ENCODE measurements at places on chromosomes 3 and 15. TPM values are rescaled to one million over a fixed set of nuclear protein-coding genes. Genes with fewer than 3 reads are reported as not detected.

The TMEM158 gene
- total RNA-seq: 35.5 TPM

DNA sequence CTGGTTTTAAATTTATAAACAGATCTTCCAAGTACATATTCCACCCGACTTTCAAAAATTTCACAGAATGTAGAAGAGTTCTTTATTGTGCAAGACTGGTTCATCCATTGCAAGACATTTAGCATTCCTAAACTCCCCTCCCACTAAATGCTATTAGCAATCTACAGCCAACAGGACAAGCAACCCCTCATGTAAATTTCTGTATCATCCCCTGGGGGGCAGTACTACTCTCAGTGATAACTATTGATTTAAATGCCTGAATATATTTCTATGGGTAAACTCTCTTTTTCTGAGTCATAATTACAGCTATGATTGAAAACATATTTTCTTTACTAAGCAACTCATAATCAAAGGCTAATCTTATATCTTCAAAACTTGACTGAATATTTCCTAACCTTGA is 10.7 kb upstream of the SLC15A2 start:
- no peak overlapping the region for H3K27ac ChIP-seq

The MYZAP gene
- total RNA-seq: 0.94 TPM

DNA sequence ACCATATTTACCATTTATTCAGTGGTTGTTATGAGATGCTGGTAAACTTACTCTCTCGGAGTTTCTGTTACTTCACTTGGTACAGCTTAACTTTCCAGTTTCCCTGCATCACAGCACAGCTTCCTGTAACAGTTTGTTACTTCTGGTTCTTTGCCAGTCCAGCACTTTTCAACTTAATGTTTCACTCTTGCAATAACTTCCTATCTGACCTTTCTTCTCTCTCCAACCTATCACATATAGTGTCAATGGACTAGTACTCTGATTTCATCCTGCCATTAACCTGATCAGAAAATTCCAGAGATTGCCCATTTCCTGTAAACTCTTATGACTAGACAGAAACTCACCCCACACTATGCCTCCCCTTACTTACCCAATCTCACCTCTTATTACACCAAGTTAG is 3.9 kb upstream of the ATP11B start:
- no peak overlapping the region for H3K27ac ChIP-seq
- no peak overlapping the region for H3K4me3 ChIP-seq
- no peaks in the 10 kb centered on the region for H3K36me3 ChIP-seq
- no peak for DNase-seq
- H3K27me3 ChIP-seq: peaks cover under 1% of the 10 kb centered on the region

GRCh38 chr3:193560091-193560490 is 5.4 kb upstream of the ATP13A4 start:
- H3K4me3 ChIP-seq: no peak overlapping the region
- no peak overlapping the region for H3K27ac ChIP-seq
- no peak for DNase-seq
- H3K4me1 ChIP-seq: no peaks in the 10 kb centered on the region

The LSMEM2 gene
- total RNA-seq: 0.58 TPM

GRCh38 chr15:45148076-45149059 is 18.6 kb downstream of the DUOX1 start:
- no peak for DNase-seq
- H3K36me3 ChIP-seq: no peaks in the 10 kb centered on the region
- no peak overlapping the region for H3K4me3 ChIP-seq
- no peak overlapping the region for H3K27ac ChIP-seq
- no peaks in the 10 kb centered on the region for H3K4me1 ChIP-seq
- no peaks in the 10 kb centered on the region for H3K27me3 ChIP-seq

DNA sequence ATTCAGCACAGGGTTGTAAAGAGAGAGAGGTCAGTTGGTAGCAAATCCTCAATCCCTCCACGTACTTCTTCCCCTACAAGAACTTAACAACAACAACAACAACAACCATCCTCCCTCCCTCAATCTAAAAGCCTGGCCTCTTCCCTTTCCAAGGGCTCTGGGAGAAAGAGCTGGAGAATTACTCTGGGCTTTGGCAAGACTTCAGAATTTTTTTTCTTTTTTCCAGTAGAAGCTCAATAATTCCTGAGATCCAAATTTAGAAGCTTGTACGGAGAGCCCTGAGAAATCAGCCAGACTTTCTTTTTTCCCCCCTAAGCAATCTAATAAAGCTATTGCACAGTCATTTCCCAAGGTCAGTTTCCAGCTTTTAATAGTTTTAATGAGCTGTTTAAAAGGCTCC is 95.8 kb upstream of the CACNA2D3 start:
- H3K27ac ChIP-seq: no peak overlapping the region
- no peak overlapping the region for H3K4me3 ChIP-seq
- H3K27me3 ChIP-seq: no peaks in the 10 kb centered on the region
- no peaks in the 10 kb centered on the region for H3K4me1 ChIP-seq

The CCDC13 gene
- total RNA-seq: not detected

The TF gene
- 0.06 TPM for total RNA-seq

DNA sequence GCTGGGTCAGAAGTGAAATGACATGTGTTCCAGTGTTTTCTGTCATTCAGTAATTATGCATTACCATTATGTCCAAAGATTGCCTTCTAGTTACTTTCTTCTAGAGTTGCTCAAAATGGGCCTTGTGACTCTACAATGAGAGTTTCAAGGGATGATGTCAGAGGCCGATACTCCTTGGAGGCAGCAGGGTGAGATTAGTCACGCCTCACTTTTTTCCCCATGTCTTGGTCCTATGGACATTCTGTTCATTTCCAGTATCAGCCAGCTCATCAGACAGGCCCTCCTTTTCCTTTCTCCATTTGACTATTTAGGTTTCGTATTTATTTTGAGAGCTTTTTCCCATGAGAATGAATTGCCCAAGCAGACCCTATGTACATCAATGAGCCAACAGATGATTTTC is 17.5 kb downstream of the VGLL3 start:
- H3K27me3 ChIP-seq: no peaks in the 10 kb centered on the region
- no peak overlapping the region for H3K4me3 ChIP-seq
- H3K4me1 ChIP-seq: no peaks in the 10 kb centered on the region

The ABI3BP gene
- not detected for total RNA-seq

The TYRO3 gene
- total RNA-seq: 96.8 TPM

DNA sequence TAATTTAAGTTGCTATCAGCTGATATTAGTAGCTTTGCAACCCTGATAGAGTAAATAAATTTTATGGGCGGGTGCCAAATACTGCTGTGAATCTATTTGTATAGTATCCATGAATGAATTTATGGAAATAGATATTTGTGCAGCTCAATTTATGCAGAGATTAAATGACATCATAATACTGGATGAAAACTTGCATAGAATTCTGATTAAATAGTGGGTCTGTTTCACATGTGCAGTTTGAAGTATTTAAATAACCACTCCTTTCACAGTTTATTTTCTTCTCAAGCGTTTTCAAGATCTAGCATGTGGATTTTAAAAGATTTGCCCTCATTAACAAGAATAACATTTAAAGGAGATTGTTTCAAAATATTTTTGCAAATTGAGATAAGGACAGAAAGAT is 70.0 kb downstream of the ECT2 start:
- peaks cover 11% of the 10 kb centered on the region for H3K36me3 ChIP-seq
- no peak overlapping the region for H3K27ac ChIP-seq
- DNase-seq: no peak
- no peaks in the 10 kb centered on the region for H3K4me1 ChIP-seq
- no peaks in the 10 kb centered on the region for H3K27me3 ChIP-seq

GRCh38 chr15:58746174-58746573 is 3.3 kb downstream of the ADAM10 start:
- peaks cover 5% of the 10 kb centered on the region for H3K4me1 ChIP-seq
- no peak overlapping the region for H3K27ac ChIP-seq
- H3K27me3 ChIP-seq: no peaks in the 10 kb centered on the region
- no peak overlapping the region for H3K4me3 ChIP-seq

The BFSP2 gene
- not detected for total RNA-seq

The SPESP1 gene
- not detected for total RNA-seq

- H3K4me1 ChIP-seq: no peaks in the 10 kb centered on the region
- H3K27ac ChIP-seq: no peak overlapping the region
- no peaks in the 10 kb centered on the region for H3K27me3 ChIP-seq
- H3K4me3 ChIP-seq: no peak overlapping the region
These were observed 159.2 kb downstream of the TPRG1 start for GRCh38 chr3:189331002-189331418.

GRCh38 chr15:48281674-48282073 is 49.6 kb upstream of the DUT start:
- H3K4me3 ChIP-seq: no peak overlapping the region
- H3K36me3 ChIP-seq: no peaks in the 10 kb centered on the region
- peaks cover 10% of the 10 kb centered on the region for H3K4me1 ChIP-seq

The OIP5 gene
- 36.7 TPM for total RNA-seq

The SAMD7 gene
- total RNA-seq: not detected

The SH2D7 gene
- not detected for total RNA-seq

The TUSC7 gene
- not detected for total RNA-seq

DNA sequence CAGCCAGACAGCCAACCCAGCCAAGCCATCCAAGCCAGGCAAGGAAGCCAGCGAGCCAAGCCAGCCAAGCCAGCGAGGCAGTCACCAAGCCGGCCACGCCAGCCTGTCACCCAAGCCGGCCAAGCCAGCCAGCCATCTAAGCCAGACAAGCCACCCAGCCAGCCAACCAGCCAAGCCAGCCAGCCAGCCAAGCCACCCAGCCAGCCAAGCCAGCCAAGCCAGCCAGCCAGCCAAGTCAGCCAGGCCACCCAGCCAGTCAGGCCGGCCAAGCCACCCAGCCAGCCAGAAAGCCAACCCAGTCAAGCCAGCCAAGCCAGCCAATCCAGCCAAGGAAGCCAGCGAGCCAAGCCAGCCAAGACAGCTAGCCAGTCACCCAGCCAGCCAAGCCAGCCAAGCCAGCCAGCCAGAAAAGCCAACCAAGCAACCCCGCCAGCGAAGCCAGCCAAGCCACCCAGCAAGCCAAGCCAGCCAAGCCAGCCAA is 201.2 kb downstream of the GOLGA6L6 start:
- no peak overlapping the region for H3K4me3 ChIP-seq
- no peaks in the 10 kb centered on the region for H3K27me3 ChIP-seq
- H3K4me1 ChIP-seq: no peaks in the 10 kb centered on the region

GRCh38 chr3:107574650-107575049 is 51.9 kb downstream of the BBX start:
- DNase-seq: no peak
- no peaks in the 10 kb centered on the region for H3K27me3 ChIP-seq
- peaks cover 7% of the 10 kb centered on the region for H3K4me1 ChIP-seq
- no peaks in the 10 kb centered on the region for H3K36me3 ChIP-seq
- no peak overlapping the region for H3K4me3 ChIP-seq

- no peak for DNase-seq
- no peak overlapping the region for H3K4me3 ChIP-seq
- H3K27ac ChIP-seq: no peak overlapping the region
- H3K27me3 ChIP-seq: no peaks in the 10 kb centered on the region
- peaks cover 12% of the 10 kb centered on the region for H3K4me1 ChIP-seq
- no peaks in the 10 kb centered on the region for H3K36me3 ChIP-seq
These were observed 4.8 kb downstream of the C3orf52 start for GRCh38 chr3:112090887-112091586.

DNA sequence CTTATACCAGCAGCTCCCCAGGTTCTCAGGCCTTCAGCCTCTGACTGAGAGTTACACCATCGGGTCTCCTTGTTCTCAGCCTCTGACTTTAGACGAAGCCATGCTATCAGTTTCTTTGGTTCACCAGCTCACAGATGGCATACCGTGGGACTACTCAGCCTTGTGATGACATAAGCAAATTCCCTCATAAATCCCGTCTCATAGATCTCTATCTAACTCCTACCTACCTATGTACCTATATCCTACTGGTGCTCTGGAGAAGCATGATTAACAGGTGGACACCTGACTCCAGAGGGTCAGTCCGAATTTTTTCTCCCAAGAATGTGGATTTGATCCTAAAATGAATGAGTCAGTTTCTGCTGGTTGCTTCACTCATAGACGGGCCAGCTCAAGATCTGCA is 59.1 kb upstream of the CDV3 start:
- H3K4me1 ChIP-seq: no peaks in the 10 kb centered on the region
- H3K36me3 ChIP-seq: no peaks in the 10 kb centered on the region
- no peak for DNase-seq
- no peak overlapping the region for H3K27ac ChIP-seq
- H3K4me3 ChIP-seq: no peak overlapping the region
- H3K27me3 ChIP-seq: no peaks in the 10 kb centered on the region

DNA sequence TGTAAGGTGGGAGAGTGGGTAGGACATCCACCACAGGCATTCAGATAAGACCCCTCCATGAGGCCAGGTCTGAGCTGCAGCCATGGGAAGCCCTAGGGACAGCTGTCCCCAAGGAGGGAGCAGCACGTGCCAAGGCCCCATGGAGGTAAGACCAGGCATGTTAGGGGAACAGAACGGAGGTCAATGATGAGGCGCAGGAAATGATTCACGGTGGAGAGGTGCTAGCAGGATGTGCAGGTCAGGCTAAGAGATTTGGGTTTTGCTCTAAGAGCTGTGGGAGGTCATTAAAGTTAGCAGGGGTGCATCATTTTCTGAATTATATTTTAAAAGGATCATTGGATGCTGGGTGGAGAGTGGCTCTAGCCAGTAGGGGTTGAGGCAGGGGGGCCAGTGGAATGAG is 66.4 kb upstream of the SNRPA1 start:
- no peak overlapping the region for H3K27ac ChIP-seq
- no peak overlapping the region for H3K4me3 ChIP-seq
- peaks cover 4% of the 10 kb centered on the region for H3K4me1 ChIP-seq
- no peaks in the 10 kb centered on the region for H3K27me3 ChIP-seq
- H3K36me3 ChIP-seq: no peaks in the 10 kb centered on the region

DNA sequence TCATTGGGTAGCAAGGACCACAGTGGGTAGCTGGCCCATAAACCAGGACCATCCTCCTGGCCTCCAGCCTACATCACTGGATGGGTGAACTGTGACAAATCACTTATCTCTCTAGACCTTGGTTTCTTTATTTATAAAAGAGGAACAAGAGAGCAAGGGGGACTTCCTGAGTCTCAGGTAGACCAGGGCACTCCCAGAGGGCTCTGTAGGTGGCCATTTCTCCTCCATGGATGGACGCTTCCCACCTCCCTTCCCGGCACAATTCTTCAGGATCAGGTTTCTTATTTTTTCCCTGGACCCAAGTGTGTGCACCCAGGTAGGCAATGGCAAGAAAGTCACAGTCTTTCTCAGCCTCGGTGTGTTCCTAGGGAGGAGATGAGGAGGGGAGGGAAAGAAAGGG is 41.4 kb upstream of the SPATA12 start:
- DNase-seq: no peak
- no peak overlapping the region for H3K27ac ChIP-seq
- peaks cover 11% of the 10 kb centered on the region for H3K4me1 ChIP-seq

- no peak overlapping the region for H3K27ac ChIP-seq
- DNase-seq: no peak
- no peaks in the 10 kb centered on the region for H3K27me3 ChIP-seq
- H3K4me3 ChIP-seq: no peak overlapping the region
- H3K4me1 ChIP-seq: peaks cover 5% of the 10 kb centered on the region
These were observed 34.6 kb downstream of the THSD4 start for GRCh38 chr15:71149646-71150557.

The TMC3 gene
- total RNA-seq: not detected

- no peaks in the 10 kb centered on the region for H3K4me1 ChIP-seq
- H3K36me3 ChIP-seq: no peaks in the 10 kb centered on the region
- H3K27ac ChIP-seq: no peak overlapping the region
- DNase-seq: no peak
These were observed 177.0 kb downstream of the ZBBX start for GRCh38 chr3:167203062-167203461.

GRCh38 chr15:80755885-80756284 is 23.3 kb upstream of the CEMIP start:
- H3K27ac ChIP-seq: no peak overlapping the region
- H3K4me1 ChIP-seq: no peaks in the 10 kb centered on the region
- H3K36me3 ChIP-seq: no peaks in the 10 kb centered on the region
- no peak overlapping the region for H3K4me3 ChIP-seq

The ARL14 gene
- total RNA-seq: not detected

The PLOD2 gene
- 28.7 TPM for total RNA-seq

The MASP1 gene
- total RNA-seq: 3.2 TPM
